CD4-positive, alpha-beta T cell treated with Interleukin-15 for 1 hour (primary cell): ENCODE measurements at places on chromosomes 13 and 19.

DNA sequence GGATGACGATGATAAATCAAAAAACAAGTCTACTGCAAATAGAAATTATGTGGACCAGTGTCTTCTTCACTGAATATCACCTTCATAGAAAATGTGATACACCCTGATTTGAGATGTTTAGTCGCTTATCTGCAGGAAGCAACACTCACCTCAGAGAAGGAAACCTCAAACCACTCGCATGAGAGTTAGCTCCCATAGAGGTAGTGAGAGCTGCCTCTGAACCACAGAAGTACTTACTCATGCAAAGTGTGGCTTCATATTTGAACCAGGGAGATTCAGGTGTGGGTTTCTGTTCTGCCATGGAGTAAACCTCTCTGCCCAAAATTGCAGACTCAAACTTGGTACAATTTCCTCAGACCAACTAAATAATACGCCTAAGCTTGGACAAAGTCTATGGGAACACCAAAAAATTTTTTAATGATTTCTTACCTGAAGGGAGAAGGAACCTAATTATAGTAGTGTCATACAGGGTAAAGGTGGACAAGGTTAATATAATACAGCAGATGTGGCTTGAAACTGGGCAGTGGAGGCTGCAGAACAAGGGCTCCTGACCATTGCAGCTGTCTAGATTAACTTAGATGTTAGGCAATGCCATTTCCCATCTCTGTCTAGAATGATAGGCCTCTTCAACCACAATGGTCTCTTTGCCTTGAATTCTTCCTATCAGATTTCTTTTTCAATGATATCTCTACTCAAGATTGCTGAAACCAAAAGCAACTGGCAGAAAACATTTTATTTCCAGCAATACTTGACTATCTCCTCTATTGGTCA, 29.6 kb upstream of the RCBTB2 start:
- DNase-seq = peak; percentile 74

DNA sequence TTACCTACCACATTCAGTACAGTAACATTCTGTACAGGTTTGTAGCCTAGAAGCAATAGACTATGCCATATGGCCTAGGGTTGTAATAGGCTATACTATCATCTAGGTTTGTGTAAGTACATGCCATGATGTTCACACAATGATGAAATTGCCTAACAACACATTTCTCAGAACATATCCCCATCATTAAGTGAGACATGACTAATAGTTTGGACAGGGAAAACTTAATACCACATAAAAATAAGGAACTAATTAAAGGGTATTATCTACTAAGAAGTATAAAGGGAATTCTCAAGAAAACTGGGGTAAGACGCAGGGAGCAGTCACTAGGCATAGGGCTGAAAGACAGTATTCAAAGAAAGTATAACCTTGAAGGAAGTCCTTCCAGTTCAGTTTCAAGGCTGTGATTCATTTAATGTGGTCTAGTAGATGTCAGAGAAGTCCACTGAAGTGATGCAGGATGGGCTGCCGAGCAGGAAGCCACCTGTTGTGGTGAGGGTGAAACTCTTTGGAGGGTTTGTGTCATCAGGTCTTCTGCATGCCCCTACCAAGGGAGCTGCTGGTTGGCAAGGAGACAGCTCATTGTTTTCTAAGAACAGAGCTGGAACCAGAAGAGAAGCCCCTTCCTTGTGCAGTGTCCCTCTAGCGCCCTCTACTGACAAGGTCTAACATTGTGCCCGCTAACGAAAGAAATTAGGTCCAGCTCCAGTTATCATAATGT, 122.9 kb downstream of the OLFM4 start:
- DNase-seq = no peak

- DNase-seq = no peak
These were observed 24.6 kb downstream of the XPO4 start for GRCh38 chr13:20877902-20878301.

GRCh38 chr19:27974082-27974513, 1238.9 kb downstream of the UQCRFS1 start:
- DNase-seq = no peak

- DNase-seq = no peak
These were observed 989 bp downstream of the NFILZ start for GRCh38 chr19:8631425-8631819.

DNA sequence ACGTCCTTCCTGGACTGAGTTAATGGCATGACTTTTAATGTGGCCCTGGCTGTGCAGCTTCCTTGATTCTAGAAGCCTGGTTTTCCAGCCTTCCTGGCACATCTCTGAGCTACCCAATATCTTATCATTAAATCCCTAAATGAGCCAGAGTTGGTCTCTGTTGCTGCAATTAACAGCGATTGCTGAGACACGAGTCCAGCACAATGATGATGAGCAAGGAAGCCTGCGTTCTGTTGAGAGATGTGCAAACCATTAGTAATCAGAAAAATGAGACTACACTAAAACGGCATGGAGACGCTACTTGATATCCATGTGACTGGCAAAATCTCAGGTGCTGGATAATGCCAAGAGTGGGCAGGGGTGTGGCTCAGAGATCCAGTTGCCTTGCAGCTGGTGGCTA, 26.2 kb downstream of the GPR42 start:
- no peak for DNase-seq

- no peak for DNase-seq
These were observed 1.2 kb downstream of the BRCA2 start for GRCh38 chr13:32316501-32316900.

DNA sequence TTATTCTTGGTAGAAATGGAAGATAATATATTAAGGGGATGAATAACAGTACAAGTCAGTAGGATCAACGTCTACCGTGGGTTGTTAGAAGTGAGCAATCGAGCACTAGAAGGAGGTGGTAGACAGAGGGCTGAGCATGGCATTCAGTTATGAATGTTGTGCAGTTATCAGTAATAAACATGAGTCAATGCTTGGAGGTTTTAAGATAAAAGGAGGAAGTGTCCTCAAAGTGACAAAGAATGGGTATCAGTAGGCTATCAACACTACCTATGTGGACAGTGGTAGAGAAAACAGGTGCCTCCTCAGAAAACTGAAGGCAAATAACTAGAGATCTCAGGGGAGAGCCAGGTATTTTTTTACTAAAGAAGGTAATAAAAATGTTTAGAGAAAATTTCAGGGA, 1607.0 kb downstream of the PCDH9 start:
- no peak for DNase-seq
